ENCODE measurements at places on chromosomes 11 and 22.

- DNase-seq: no peak
Measured at GRCh38 chr22:48892578-48893287, 934.9 kb downstream of the BRD1 start.

- DNase-seq: no peak
Measured at GRCh38 chr22:44947846-44948245, 62.0 kb downstream of the PHF21B start.

DNA sequence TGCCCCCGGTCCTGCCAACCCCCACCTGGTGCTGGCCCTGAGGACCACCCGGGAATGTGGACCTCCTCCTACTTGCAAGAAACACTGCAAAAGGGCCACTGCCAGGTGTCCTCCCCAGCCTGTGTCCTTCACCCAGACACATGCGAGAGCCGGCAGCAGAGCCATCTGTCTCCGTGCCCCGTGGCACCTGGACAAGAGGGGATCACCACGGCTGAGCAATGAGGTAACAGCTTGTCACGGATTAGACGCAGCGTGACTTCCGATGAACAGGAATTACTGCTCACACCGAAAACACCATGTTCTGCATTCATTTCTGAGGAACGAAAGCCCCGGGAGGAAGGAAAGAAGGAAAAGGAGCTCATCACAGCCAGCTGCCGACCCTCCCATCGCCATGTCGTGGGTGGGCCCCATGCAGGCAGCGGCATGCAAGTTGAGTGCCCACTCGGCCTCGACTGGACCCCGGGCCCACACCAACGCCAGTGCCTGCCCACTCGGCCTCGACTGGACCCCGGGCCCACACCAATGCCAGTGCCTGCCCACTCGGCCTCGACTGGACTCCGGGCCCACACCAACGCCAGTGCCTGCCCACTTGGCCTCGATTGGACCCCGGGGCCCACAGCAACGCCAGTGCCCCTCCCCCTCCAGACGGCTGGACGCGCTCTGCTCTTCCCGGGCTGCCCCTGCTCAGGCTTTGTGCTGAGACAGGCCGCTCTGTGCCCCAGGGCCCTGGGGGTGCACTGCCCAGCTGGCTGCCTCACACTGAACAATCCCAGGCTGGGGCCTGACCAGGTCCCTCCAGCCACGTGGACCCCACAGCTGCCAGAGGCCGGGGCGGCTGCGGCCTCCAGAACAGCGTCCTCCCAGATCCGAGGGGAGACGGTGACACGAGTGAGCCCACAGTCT, 22.0 kb downstream of the CHID1 start:
- DNase-seq: no peak

DNA sequence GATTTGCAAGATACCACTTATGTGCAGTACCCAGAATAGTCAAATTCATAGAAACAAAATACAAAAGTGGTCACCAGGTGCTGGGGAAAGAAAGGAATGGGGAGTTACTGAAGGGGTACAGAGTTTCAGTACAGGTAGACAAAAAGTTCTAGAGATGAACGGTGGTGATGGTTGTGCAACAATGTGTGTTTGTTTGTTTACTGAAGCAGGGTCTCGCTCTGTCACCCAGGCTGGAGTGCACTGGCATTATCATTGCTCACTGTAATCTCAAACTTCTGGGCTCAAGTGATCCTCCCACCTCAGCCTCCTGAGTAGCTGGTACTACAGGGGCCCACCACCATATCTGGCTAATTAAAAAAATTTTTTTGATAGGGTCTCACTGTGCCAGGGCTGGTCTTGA, 12.1 kb downstream of the UBE2L6 start:
- no peak for DNase-seq

- DNase-seq: no peak
Measured at GRCh38 chr11:13052130-13052571, 43.0 kb downstream of the RASSF10 start.

DNA sequence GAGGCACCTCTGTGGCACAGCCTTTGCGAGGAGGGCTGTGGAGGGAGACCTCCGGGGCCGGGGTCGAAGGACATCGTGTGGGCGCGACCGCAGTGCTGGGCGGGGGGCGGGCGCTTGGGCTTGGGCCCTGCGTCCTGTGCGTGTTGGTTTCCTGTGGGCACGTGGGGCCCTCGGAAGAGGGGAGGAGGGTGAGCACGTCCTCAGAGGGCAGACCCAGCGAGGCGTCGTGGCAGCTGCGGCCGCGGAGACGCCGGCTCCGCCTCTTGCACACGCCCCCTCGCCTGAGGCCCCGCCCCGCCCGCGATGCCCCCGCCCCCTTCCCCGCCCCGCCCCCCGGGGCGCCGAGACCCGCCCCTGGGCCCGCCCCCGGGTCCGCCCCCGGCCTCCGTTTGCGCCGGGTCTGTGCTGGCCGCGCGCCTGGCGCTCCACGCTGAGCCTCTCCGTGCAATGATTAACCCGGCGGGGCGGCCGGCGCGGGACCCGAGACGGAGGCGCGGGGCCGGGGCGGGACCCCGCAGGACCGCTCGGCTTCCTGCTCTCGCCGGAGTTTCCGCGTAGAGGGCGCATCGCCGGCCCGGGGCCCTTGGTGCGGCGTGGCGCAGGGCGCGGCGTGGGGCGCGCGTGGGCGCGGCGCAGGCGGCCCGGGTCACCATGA, at the start of gene PRR5:
Gene PRR5 (plus strand): TSS at position 381 of the 655 bp plus-strand sequence. CDS start 271 bp downstream, at position 652.
- peak; percentile 76 for DNase-seq

DNA sequence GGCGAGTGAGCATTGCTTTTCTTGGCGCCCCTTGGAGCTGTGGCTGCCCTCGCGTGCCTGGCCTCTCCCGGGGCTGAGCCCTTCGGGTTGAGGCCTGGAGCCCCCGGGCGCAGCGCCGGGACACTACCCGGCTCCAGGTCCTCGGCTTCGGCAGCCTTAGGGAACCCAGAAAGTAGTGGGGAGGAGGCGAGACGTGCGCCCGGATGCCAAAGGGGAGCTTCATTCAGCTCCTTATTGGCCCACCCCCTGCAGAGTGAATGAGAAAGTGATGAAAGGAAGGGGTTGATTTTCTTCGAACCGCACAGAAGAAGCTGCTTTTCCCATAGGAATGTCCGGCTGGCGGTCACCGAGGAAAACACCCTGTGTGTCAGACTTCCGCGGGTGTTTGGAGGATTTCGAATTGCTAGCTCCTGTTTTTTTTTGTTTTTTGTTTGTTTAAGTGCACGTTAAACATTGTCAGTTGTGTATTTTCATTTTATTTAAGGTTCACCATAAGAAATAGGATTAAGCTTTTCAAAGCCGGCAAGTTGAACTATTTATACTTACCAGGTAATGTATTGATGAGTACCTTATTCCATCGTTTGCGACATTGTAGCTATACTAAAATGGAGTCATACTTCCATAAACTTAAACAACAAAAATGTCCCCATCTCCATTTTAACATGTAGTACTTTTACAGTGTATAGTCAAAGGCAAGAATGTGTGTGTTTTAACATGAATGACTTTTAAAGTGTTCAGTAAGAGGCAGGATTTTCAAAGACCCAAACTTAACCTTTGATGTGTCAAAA, 841 bp upstream of the EIF4G2 start:
- peak; percentile 38 for DNase-seq

- peak; percentile 97 for DNase-seq
Measured at GRCh38 chr22:45602824-45603595, 68.6 kb upstream of the ATXN10 start.

DNA sequence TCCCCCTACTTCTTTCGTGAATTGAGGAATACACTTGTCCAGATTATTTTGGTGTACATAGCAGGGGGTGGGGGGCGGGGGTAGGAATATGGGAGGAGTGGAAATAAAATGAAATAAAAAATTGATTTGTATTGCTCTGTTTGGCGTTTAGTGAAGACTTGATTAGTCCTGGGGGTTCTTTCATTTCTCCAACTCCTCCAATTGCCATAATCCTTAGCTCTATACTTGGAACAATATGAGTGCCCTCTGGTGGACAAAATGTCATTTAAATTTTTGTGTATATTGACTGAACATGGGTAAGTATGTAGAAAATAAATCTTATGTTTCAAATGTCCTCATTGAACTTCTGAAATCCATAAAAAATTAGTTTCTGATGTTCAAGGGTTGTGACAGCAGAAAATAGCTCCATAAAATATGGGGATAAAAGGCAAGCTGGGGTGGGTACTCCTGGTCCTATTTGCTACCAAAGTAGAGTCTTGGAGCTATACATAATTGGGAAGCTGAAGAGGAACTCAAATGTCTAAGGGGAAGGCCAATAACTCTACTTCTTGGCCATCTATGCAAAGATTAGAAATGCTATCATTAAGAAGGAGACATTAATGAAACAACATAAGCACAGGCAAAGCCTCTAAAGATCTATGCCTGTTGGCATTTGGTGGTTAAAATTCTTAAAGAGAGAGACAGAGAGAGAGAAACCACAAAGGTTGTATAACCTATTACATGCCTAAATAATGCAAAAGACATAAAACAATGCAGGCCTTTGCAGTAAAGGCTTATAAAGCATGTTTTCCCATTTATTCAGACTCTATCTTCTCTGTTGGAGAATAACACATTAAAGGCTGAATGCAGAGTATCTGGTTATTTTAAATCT, 421.6 kb downstream of the METTL15 start:
- DNase-seq: no peak

- no peak for DNase-seq
Measured at GRCh38 chr11:23359297-23359696, 499.0 kb upstream of the CCDC179 start.

DNA sequence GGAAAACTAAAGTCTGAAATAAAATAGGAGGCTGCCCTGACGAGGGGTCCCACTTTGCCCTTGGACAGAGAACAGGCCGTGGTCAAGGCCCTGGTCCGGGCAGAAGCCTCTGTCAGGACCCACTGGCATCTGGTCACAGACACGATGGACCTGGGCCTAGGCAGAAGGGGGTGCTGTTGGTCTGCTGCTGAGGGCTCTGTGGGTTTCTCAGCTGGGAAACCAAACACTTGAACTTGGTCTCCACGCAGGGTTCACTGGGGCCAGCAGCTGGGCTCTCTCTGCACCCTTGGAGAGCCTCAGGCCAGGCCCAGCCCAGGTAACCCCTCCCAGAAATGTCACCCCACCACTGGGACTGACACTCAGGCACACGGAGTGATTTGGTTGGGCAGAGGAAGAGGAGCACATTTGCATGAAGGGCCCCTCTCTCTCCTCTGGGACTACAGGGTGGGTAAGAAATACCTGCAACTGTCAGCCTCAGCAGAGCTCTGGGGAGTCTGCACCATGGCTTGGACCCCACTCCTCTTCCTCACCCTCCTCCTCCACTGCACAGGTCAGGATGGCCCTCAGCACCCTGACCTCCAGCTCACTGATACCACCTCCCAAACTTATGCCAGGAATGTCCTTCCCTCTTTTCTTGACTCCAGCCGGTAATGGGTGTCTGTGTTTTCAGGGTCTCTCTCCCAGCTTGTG, 48.1 kb upstream of the TOP3B start:
- DNase-seq: no peak

DNA sequence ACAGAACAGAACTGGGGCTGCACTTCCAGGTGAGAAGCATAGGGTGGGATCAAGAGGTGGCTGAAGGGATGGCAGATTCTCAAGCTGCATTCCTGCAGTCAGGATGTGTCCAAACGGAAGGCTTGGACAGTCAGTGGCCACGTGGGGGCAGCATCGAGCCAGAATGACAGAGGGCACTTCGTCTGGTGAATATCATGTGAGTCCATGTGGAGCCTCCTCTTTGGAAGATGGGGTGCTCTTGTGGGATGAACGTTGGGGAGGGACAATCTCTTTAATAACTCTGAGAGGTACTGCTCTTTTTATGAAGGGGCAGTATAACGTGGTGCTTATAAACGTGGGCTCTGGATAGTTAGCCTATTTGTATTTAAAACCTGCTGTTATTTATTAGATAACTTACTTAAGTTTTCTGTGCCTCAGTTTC, 154.9 kb upstream of the NAV2 start:
- no peak for DNase-seq

DNA sequence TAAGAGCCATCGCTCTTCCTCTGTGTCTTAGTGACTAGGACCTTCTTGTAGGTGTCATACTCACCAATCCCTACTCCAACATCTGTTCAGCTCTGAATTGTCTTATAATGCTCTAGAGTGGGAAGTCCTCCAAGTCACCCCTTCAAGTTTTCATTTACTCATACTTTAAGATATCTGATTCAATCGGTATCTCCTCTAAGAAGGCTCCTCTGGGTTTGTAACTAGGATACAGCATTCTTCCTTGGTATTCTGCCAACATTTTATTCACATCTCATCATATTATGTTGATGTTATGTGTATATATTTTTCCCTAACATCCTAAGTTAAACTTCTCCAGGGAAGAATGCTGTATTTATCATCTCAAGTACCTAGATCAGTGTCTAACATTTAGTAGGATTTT, 662.1 kb downstream of the NTM start:
- no peak for DNase-seq

DNA sequence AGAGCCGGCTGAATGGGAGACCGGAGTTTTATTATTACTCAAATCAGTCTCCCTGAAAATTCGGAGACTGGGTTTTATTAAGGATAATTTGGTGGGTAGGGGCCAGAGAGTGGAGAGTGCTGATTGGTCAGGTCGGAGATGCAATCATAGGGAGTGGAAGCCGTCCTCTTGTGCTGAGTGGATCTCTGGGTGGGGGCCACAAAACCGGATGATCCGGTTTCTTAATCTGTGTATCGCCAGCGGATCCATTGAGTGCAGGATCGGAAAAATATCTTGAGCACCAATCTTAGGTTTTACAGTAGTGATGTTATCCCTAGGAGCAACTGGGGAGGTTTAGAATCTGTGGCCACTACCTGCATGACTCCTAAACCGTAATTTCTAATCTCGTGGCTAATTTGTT, 886 bp upstream of the NIPSNAP1 start:
- DNase-seq: no peak

DNA sequence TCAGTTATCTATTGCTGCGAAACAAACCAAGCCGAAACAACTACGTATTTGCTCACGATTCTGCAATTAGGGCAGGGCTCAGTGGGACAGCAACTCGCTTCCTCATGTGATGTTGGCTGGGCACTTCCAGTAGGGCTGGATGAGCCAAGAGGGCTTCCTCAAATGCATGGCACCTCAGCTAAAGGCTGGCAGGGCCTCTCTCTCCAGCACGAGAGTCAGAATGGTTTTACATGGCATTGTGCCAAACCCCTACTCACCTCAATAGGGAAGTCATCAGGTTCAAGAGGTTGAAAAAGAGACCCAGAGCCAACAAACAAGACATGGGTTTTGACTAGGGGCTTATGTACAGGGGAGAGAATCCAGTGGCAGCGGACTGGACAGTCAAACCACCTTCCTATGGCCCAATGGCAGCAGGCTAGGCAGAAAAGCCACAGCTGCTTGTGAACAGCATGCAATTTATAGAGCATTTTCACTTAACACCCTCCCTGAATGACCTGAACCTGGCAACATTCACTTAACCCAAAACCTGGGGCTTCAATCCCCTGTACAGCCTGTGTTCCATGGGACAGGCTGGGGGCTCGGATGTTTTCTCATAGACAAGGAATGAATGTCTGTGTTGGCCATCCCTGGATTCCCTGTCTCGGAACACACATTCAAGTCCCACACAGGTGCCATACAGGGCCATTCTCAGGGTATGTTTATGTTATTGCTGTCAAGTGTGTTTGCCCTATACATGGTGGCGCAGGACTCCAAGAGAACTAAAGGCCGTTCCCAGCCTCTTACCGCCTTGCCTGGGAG, 154.2 kb upstream of the NAV2 start:
- DNase-seq: no peak

GRCh38 chr11:123304828-123305466, 109.9 kb upstream of the CLMP start:
- DNase-seq: no peak
